ENCODE measurements at places on chromosomes 7 and 10.

- no peak for DNase-seq
Observed at GRCh38 chr10:28478646-28479045, 54.3 kb upstream of the WAC start.

DNA sequence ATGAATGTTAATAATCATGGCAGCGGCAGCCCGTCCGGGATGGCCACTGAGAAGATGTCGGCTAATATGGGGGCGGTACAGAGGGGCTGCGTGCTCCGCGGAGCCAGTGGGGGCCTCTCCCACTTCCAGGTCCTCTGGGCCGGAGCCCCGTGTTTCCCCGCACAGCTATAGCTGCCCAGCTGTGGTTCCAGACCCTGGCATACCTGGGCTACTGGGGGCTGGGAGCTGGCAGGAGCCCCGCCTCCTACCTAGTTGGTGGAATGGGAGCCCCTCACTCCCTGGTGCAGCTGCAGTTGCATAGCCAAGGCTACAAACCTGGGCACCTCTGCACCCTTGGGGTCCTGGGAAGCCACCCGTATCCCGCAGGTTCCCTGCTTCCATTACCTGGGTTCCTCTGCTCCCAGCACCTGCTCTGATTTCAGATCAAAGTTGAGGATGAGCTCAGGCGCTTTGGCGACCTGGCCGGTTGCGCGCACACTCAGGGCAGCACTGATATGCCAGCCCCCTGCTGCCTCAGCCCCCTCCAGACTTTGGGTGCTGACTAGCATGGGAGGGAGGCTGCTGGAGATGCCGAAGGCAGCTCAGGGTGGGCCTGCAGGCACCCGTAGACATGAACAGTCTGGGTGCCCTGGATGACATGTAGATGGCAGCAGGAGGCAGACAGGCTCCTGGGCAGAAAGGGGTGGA, 236.5 kb upstream of the SEMA3D start:
- DNase-seq: no peak

GRCh38 chr10:63256009-63256773, 123.1 kb downstream of the NRBF2 start:
- peak; percentile 41 for DNase-seq

GRCh38 chr7:98913026-98913425, 34.7 kb downstream of the TRRAP start:
- no peak for DNase-seq

DNA sequence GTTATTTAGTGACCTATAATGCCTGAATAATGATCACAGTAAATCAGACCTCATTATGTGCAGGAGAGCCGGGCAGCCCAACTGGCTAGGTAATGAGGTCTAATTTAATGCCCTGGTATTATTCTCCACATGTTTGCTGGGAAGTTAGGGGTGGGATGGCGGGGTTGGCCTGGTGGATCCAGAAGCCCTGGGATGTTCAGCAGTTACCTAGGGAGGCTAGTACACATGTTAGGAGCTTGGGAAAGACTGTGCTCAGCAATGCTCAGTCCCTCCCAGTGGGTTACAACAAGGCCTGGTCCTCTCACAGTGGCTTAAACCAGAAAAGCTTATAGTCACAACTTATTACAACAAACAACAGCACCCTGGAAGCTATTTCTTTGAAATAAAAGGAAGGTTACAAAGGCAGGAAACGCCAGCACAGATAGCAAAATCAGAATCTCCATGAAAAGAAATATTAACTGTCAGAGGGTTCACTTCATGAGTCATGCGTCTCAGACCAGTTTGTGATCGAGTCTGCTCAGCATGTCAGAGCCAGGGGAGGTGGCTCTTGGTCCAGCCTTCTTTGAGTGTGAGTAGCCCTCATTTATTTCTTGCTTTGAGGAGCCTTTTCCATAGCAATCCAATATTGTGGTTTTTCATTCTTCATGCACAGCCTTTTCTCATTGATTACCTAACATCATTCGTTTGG, 418.6 kb upstream of the NPVF start:
- no peak for DNase-seq

DNA sequence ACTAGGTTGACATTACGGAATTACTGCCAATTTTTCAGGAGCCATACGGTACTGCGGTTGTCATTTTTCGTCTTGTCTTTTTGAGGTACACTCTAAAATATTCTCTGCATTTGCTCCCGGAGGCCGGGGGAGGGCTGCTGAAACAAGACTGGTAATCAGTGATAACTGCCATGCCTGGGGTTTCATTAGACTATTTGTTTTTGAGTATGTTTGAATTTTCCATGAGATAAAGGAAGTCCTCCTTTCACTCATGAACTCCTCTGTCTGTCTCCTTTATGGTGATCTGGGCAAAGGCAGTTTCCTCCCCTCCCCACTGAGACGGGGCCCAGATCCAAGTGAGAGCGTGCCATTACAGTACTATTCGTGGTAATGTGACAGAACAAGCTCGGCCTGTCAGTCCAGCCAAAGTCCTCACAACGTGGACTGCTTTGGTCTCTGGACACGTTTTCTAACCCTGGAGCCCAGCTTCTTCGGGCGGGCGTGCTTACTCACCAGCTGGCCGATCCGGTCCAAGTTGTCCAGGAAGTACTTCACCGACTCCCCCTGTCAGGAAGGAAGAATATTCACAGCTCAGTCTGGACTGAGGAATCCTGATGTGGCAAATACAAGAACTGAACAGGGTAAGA, 45.1 kb downstream of the AMZ1 start:
- peak; percentile 17 for DNase-seq

- peak; percentile 72 for DNase-seq
Observed at GRCh38 chr7:121505021-121505420, 108.9 kb upstream of the FAM3C start.

Data from fibroblast of upper back skin (primary cell).